ENCODE measurements at places on chromosomes 7 and 10.

- no peak for DNase-seq
Measured at GRCh38 chr7:99772565-99772964, 11.4 kb downstream of the CYP3A4 start.

- no peak for DNase-seq
Measured at GRCh38 chr10:24854256-24854655, 98.2 kb downstream of the PRTFDC1 start.

- DNase-seq, result no peak
Measured at GRCh38 chr7:120588416-120588815, 269.5 kb downstream of the TSPAN12 start.

DNA sequence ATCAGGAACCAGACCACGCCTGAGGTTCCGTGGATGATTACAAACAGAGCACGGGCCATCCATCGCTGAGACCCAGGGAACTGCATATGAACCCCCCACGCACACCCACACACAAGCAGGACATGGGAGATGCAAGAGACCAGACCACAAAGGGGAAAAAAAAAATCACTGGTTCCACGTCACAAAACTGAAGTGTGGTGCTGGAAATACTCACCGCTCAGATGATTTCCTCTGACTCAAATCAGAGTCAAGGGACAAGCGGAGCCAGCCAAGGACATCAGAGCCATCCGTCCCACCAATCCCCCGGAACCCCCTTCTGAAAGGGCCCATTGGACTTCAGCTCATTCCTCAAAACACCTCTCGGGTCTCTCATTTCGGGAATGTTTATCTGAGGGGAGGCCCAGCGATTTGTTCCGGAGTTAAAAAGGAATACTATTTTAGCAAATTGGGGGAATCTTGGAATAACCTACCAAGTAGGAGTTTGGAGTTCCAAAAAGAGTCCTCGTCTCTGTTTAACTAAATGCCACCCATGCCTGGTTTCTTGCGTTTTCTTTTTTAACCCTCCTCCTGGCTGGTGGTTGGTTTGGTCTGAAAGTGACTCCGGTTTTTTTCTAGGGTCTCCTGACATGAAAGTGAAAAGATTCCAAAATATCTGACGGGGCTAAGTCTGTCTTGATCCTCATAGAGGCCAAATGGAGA is 15.0 kb downstream of the SNX8 start:
- DNase-seq, result peak; percentile 67

- no peak for DNase-seq
Measured at GRCh38 chr10:16967866-16968415, 150.7 kb upstream of the RSU1 start.

DNA sequence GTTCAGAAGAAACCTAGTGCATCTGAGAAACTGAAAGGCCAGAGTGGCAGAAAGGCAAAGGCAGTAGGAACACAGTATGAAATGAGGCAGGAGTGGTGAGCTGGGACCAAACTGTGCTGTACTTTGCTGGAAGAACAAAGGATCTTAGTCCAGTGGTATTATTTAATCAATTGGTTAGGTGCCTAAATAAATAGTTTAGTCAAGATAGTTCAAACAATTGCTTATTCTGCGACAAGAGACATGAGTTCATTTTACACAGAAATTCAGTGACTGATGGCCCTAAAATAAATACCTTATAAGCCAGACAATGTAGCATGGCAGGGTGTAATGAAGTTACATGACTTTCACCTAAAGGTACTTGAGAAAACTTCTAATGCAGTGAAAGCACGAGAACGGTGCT is 181.8 kb upstream of the LRRN3 start:
- DNase-seq, result no peak

DNA sequence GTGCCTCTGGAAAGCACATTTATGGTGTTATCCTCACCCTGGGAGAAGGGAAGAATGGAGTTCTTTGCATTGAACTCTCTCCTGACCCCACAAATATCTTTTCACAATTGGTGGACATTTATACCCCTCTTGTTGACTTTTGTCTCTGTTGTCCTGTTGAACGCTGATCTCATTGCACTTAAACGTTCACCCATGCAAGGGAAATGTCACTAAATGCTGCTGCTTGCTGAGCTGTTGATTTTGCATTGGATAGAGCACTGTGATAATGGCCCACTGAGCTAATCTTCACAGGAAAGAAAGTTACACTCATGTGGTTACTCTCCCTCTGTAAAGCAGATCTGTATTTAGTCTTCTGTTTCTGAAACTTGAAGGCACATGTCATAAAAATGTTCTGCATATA is 133.4 kb downstream of the FZD1 start:
- no peak for DNase-seq

DNA sequence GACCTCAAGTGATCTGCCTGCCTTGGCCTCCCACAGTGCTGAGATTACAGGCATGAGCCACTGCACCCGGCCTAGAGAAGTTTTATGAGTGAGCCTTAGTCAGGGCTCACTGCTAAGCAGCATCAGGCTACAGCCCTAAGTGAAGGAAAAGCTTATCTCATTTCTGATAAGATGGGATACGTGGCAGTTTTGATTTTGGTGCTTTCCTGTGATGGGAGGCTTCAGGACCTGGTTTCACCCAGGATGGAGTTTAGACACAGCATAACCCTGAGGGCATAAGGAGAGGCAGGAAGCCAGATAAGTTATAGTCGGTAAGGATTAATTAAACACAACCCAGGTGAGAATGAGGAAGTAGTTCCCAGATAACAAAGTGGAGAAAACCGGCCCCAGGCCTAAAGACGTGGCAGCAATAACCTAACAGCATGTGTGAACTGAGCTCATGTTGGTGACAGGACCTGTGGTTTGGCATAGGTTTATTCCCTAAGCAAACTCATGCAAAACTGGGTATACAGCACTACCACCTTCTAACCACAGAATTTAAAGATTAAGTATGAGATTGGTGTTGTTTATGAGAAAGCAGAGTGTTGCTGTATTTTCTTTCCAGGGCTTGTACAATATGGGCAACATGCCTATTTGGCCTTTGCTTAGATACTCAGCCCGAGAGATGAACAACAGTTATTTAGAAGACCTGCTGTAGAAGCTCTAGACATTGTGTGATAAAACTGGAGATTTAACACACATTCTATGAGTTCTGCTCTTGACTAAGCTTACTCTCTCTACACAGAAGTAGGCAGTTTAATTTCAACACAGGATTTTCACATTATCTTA is 119.4 kb downstream of the COL28A1 start:
- DNase-seq, result no peak

DNA sequence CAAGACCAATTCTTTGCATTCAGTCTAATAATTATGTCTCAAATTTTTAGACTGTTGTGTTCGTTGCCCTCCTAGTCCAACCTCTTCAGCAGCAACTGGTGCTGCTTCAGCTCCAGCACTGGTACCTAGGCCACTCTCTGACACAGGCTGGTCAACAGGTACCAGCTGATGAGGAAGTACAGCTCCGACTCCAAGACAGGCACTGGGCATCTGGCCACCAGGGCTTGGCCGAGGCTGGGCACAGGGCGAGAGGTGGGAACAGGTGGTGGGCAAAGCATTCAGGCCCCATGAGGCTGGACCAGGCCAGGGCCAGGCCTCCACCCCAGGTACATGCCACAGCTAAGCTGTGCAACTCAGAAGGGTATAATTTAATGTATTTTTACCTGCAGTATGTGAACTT is 151.5 kb upstream of the AGR3 start:
- DNase-seq, result no peak

- DNase-seq, result no peak
Measured at GRCh38 chr7:159040912-159041711, 103.6 kb downstream of the VIPR2 start.

GRCh38 chr10:48636901-48637300 is 32.0 kb upstream of the ARHGAP22 start:
- no peak for DNase-seq

DNA sequence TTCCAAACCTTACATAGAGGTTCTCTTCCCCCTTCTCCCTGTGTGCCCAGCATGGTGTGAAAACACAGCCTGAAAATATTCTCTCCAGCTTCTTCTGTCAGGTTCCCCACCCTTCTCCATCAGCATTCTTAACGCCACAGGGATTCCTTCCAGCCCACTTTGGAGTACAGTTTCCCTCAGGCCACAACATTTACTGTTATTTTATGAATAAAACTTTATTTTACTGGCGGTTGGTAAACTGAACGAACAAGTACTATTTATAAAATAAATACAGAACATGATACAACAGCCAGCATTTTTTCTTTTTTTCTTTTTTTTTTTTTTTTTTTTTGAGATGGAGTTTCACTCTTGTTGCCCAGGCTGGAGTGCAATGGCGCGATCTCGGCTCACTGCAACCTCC is 31.6 kb upstream of the GPNMB start:
- no peak for DNase-seq

DNA sequence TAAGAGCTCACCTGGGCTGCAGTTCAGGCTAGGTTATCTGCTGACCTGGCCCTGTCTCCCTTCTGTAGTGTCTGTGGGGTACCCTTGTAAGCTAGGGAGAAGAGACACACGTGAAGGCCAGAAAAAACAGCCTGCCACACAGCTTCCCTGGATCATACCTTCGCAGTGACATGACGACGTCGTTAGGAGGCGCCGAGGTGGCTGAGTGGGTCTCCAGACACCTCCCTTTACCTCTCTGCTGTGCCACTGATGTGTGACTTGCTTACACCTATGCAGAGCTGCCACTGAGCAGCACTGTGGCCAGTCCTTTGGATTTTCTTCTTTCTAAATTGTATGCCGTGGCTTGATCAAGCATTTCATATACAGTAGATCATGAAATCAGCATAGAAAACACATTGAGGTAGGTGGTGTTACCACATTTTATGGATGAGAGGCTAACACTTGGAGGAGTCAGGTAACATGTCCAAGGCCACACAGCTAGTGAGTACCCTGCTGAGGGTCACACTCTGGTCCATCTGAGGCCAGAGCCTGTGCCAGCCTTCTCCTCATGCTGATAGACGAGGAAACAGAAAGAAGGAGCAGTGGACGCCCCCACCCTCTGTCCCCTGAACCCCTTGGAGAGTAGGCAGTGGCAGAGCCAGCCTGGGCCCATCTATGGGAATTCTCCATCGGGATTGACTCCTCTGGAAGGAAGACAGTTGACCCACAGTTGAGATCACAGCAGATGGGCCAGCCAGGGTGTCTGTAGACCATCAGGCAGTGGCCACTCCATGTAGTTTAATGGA is 23.1 kb downstream of the HTRA1 start:
- DNase-seq, result no peak

GRCh38 chr7:99210265-99210970 is 2.5 kb upstream of the KPNA7 start:
- DNase-seq, result no peak

GRCh38 chr7:5478568-5479430 is 55.2 kb upstream of the TNRC18 start:
- no peak for DNase-seq

DNA sequence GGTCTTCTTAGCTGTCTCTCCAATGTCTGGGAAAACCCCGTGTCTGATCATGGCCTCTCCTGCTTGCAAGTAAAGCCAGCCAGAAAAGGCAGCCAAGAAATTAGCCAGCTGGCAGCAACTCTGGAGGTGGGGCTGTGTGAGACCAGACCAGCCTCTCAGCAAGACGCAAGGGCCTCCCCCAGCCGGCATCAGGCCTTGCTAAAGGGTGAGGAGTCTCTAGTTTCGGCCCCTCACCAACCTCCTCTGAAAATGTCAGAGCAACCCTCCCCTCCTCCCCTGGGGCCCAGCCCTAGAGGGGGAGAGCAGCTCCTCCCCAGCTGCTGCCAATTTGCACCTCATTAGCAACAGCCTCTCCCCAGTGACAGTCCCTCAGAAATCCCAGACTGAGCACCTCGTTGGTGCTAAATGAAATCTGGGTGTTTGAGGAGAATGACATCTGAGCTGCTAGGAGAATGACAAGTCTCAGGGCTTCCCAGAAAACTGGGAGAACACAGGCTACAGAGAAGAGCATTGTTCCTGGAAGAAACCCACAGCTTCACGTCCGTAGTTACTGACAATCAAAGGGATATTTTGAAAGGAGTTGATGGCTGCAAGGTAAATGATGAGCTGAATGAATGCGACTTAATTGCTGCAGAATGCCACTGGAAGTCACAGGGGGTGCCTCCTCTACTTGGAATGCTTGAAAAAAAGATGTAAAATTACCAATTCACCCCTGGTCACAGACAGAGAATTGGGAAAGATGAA is 25.9 kb downstream of the DGKI start:
- DNase-seq, result peak; percentile 36

- DNase-seq, result no peak
Measured at GRCh38 chr7:147567043-147567442, 1023.5 kb upstream of the C7orf33 start.

GRCh38 chr10:6514844-6515780 is 65.0 kb downstream of the PRKCQ start:
- no peak for DNase-seq

- DNase-seq, result no peak
Measured at GRCh38 chr7:442457-442856, 77.2 kb downstream of the PDGFA start.
